Astrocyte of the spinal cord (primary cell): ENCODE measurements at places on chromosomes 11 and 22.

- no peak for DNase-seq
Observed at GRCh38 chr22:39900306-39901227, at the start of gene GRAP2. Gene GRAP2 (plus strand): TSS chr22:39901084. CDS start chr22:39947107, 46,023 bp downstream.

- no peak for DNase-seq
Observed at GRCh38 chr11:88335284-88335683, 2.3 kb downstream of the CTSC start.

DNA sequence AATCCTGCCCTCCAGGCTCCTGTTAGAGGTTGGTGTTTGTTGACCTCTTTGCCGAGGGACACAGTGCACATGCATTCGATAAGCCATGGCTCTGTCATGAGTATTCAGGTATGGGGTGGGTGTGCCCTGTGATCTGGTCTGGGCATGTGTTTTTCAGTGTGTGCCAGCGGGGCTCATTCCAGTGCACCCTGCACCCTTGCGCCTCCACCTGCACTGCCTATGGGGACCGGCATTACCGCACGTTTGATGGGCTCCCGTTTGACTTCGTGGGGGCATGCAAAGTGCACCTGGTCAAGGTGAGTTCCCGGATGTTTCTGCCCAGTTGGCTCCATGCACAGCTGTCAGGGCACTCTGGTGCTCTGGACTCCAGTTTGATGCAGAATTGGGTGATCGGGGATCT lies 44.2 kb downstream of the OTOG start:
- DNase-seq, result no peak

DNA sequence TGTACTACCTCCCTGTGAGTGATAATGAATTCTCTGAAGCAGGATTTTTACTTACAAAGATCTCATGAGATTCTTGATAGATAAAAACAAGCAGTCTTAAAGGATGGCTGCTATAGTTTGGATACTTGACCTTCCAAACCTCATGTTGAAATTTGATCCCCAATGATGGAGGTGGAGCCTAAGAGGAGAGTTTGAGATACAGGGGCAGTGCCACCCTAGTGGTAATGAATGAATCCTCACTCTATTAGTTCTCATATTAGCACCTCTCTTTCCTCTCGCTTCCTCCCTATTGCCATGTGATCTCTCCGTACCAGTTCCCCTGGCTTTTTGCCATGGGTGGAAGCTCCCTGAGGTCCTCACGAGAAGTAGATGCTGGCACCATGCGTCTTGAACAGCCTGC lies 37.9 kb upstream of the OR8B8 start:
- no peak for DNase-seq

DNA sequence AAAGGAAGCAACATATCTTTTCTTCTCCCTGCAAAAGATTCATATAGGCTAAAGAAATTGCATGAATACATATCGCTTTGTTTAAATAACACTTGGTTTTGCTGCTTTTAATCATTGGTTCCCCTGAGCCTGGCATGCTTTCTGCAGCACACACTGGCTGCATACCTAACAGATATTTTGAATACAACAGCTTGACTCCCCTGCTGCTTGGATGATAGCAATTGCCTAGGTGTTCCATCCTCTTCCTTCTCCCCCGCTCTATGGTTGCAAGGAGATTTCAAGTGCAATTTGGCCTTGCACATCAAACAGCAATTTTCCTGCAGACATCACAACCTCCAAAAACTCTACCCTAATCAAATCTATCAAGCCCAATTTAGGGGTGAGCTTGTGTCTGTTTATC lies 430.0 kb downstream of the NTM start:
- DNase-seq, result no peak

DNA sequence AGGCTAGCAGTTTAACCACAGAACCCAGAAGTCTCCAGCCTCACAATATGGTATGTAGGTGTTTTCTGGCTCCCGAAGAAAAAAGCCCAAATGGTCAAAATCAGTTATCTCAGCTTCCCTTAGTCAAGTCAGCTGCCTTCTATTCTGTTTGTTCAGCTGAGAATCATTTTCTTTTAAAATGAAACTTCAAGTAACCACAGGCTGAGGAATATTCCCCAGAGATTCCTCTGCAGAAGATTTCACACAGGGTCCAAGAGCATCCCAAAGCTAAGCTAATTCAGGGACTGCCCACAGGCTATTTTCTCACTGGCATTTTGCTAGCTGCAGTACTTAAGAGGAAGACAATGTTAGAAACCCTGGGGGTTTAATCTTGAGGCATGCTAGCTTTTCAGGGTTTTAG lies 977.0 kb upstream of the CHORDC1 start:
- peak; percentile 64 for DNase-seq

DNA sequence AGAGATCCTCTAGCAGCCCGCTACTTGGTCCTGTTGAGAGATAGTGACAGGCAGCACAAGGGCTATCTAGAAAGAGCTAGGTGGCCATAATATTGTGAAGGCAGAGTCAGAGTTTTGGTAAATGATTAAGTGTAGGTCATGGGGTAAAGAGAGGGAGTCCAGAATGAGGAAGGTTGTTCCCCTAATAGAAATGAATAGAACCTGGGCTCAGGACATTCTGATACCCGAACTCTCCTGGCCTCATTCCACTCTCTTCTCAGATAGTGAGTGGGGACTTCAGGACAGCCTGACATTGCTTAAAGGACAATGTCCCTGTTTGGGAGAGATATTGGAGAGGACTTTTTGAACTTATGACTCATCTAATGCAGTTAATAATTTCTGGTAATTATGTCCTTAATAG lies 20.6 kb downstream of the SLC5A1 start:
- DNase-seq, result no peak

- DNase-seq, result no peak
Observed at GRCh38 chr11:38718659-38719058, 2120.6 kb upstream of the RAG2 start.

DNA sequence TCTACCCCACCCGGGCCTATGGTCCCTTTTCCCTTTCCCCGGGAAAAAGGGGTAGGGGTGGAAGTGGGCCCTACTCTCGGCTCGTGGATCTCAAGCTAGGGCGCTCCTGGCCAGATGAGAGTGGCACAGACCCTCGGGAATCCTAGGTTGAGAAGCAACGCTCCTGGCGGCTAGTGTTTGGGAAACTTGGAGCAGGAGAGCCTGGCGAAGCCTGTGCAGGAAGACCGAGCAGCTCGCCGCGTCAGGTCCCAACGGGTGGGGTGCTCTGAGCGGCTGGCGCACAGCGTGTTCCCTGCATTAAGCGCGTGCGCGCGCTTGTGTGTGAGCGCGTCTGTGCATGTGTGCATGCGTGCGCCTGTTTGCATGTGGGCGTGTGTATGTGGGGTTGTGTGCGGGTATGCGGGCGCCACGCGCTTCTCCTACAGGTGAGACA lies 7.1 kb upstream of the FLI1 start:
- peak; percentile 37 for DNase-seq

DNA sequence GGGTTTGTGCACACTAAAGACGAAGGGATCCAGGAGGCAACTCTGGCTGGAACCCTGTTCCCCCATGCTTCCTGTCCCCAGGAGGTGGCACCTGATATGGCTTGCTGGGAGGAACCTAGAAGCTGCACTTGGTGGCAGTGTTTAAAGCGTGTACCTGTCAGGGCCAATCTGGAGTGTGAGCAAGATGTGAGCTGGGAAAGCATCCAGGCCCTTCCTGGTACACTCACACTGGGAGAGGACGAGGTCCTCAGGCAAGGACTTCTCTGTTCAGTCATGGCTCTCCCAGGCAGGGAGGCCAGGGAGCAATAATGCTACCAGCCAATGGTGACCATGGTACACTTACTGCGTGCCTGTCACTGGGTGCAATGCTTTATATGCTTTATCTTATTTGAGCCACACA lies 130.7 kb upstream of the NECTIN1 start:
- no peak for DNase-seq

GRCh38 chr22:39428597-39429071 lies 28.2 kb upstream of the MGAT3 start:
- DNase-seq, result peak; percentile 87

DNA sequence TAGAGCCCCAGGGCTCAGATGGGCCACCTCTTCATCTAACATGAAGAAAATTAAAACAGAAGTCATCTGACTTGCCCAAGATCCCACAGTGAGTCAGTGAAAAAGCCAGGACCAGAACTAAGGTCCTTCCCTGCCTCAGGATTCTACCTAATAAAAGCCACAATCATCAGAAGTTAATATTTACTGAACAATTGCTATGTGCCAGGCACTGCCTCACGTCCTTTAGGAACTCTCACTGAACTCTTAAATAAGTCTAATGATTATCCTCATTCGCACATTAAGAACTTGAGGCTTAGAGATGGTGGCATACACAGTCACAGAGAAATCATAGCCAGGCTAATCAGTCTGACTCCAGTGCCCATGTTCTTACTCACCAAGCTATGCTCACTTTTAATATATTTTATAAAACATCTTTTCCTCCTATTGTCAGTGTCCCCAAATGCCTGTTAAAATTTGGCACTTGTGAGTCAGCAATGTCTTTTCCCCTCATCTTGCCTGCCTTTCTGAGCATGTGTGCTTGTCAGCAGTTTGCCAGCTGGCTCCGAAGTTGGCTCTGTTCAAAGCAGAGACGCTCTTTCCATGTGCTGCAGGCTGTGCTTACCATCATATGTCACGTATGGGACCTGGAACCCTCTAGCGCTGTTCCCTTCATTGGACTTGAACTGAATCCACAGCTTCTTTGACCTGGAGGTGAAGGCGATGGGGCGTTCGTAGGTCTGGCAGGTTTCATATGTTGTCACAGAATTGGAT lies 21.5 kb upstream of the NRIP3 start:
- DNase-seq, result no peak

- DNase-seq, result no peak
Observed at GRCh38 chr11:101241160-101241795, 111.7 kb upstream of the PGR start.

- DNase-seq, result peak; percentile 87
Observed at GRCh38 chr11:45982656-45983470, 60.4 kb downstream of the LARGE2 start.
